ENCODE measurements at places on chromosomes 7 and 10.

DNA sequence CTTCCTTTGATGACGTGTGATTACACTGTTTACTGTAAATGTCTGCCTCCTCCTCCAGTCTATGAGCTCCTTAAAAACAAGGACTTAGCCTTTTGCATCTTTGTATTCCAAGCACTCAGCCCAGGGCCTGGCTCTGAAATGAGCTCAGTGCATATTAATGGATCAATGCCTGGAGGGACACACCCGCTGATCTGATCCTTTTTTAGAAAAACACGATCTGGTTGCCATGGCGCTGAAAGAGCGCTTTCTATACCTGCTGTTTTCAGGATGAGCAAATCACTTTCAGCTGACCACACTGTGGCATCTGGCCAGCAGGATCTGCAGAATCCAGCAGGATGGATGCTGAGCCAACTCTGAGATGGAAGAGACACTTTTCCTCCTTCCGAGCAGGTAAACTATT, 37.8 kb upstream of the GARS1 start:
- no peak for DNase-seq

- no peak for DNase-seq
Measured at GRCh38 chr10:110459600-110459999, 38.1 kb upstream of the DUSP5 start.

GRCh38 chr7:81973117-81973516, 203.3 kb upstream of the HGF start:
- DNase-seq, result no peak

GRCh38 chr10:21895932-21896331, 107.6 kb downstream of the DNAJC1 start:
- no peak for DNase-seq

DNA sequence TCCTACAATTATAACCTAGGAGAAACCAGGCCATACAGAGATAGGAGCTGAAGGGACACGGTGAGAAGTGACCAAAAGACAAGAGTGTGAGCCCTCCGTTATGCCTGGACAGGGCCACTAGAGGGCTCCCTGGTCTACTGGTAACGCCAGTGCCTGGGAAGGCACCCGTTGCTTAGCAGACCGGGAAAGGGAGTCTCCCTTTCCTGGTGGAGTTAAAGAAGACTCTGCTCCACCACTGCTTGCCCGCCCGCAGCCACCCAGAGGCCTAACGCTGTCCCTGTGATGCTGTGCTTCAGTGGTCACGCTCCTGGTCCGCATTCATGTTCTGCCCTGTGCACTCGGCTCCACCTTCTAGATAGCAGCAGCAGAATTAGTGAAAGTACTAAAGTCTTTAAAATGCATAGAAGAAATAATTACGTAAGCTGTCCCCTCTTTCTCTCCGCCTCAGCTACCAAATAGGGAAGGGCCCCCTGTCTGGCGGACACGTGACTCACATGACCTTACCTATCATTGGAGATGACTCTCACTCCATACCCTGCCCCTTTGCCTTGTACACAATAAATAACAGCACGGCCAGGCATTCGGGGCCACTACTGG, 34.8 kb downstream of the GRID2IP start:
- DNase-seq, result no peak

GRCh38 chr7:157495177-157495553, 158.4 kb downstream of the DNAJB6 start:
- DNase-seq, result no peak

- DNase-seq, result no peak
Measured at GRCh38 chr7:106206826-106207541, 77.8 kb downstream of the NAMPT start.

DNA sequence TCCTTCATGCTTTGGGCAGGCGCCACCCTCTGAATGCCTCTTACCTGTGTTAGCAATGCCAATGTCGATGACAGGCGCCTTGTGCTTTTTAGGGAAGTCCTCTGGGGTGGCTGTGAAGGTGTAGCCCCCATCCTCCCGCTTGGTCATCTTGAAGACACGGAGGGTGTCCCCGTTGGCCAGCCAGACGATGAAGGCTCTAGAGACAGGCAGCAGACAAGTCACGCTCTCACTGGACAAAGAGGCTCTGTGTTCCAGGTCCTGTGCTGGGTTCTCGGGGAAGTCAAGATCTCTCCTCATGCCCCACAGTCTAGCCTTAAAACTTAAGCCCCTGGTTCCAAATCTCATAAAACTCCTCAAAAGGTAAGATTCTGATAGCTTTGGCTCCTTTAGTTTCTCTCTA, 5.1 kb downstream of the TBL2 start:
- no peak for DNase-seq

- DNase-seq, result no peak
Measured at GRCh38 chr7:101370836-101371235, 8.2 kb downstream of the COL26A1 start.

GRCh38 chr7:22859641-22860290, 37.1 kb upstream of the TOMM7 start:
- no peak for DNase-seq

GRCh38 chr10:55146032-55146431, 345.0 kb upstream of the PCDH15 start:
- no peak for DNase-seq

DNA sequence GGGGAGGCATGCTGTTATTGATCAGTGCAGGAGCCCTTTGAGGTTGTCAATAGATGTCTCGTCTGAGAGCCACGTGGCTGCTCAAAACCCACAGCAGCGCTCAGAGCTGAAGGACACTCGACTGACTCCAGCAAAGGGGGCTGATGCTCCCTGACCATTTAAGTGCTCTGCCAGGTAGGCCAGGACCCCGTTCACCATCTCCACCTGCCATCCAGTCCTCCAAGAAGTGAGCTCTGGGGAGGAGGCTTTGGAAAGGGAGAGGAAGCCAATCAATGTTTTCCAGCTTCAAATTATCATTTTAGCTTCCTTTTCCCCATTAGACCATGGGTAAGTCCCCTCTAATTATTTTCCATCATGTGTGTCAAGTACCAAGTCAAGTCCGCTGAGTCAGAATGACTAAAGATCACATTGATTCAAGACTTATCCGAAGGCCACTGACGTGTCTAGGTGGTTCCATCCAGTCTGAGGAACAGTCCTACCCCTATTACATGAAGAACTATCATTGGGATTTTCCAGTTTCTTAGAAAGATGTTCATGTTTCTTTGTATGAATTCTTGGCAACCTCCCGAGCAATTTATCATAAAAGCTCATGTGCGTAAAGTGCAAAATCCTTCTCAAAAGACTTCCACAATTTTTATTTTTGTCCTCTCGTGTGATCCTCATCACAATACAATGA, 302.6 kb upstream of the LYZL1 start:
- no peak for DNase-seq

DNA sequence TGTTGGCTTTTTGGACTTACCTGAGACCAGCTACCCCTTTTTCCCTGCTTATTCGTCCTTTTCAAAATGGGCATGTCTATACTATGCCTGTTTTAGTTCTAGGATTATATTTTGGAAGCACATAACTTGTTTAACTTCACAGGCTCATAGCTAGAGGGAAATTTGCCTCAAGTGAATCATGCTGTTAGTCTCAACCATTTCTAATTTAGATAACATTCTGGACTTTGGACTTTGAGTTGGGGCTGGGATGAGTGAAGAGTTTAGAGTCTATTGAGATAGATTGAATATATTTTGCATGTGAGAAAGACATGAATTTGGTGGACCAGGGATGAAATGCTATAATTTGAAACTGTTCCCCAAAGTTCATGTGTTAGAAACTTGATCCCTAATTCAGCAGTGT, 554.6 kb upstream of the C7orf33 start:
- no peak for DNase-seq

DNA sequence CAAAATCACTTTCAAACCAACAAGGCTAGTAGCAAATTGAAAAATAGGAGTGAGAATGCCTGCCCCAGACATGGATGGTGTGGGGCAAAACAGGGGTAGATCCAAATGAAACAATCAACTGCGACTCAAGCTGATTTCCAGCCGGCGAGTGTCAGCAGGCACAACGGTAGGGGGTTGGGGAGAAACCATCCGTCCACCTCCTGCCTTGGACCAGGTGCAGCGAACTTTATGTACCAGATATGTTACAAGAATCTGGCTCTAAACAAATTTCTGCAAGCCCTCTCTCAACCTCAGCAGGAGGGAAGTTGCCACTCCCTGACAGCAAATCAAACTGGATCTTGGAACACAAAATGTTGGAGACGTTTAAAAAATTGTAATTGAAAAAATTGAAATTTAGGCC, 45.2 kb downstream of the PYROXD2 start:
- no peak for DNase-seq

DNA sequence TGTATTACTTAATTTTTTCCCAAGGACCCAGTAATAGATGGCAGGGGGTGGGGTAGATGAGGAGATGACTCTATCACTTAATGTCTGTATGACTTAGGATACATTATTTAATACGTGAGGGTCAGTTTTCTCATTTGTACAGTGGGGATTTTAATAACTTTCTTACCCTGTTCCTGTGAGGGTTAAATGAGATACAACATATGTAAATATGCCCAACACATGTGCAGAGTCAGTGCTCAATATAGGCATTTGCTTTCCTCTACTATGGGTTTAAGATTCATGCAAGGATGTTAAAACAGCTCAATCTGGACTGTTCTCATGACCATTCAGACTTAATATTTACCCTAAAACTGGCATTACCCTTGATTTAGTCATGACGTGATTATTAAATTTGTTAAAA, 31.2 kb downstream of the ST7 start:
- no peak for DNase-seq

DNA sequence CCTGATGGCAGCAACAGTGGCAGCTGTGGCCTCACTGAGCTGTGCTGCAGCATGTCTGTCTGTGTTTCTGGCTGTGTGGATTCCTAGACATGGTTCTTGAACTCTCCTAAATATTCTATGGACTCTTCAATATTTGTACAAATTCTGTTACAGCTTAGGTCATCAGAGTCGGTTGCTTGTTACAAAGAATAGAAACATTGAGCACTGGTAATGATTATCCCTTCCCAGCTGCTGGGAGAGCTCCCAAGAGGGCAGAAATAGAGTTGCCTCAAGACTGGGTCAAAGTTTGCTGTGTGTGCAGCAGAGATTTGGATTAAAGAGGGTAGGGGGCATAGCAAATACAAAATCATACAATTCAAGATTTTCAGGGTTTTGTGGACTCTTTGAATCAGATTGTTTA, 337.1 kb upstream of the AKR1E2 start:
- no peak for DNase-seq

DNA sequence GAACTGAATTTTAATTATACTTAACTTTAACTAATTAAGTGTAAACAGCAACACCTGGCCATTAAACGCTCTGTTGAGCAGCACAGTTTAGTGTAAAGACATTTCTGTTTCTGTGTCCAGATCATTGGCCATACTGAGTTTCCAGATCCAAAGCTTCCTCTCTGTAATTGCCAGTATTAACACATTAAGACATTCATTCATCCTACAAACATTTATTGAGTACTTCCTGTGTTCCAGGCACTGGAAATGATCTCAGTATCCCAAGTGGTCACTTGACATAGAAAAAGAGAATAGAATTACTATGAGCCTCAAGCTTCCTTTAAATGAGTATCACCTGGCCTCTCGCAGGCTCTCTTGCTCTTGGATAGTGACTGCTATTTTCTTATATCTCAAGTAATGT, 618.1 kb downstream of the SORCS3 start:
- no peak for DNase-seq

- DNase-seq, result no peak
Measured at GRCh38 chr10:43221419-43222209, 45.3 kb downstream of the RASGEF1A start.

- DNase-seq, result no peak
Measured at GRCh38 chr7:48664241-48664640, 260.1 kb upstream of the CDC14C start.

GRCh38 chr10:30834651-30835050, 197.0 kb downstream of the ZNF438 start:
- no peak for DNase-seq

- DNase-seq, result no peak
Measured at GRCh38 chr7:141463986-141464385, 87.2 kb upstream of the AGK start.

GRCh38 chr10:99365736-99366135, 36.6 kb downstream of the CNNM1 start:
- DNase-seq, result no peak

- no peak for DNase-seq
Measured at GRCh38 chr7:41570766-41571165, 132.1 kb downstream of the INHBA start.

DNA sequence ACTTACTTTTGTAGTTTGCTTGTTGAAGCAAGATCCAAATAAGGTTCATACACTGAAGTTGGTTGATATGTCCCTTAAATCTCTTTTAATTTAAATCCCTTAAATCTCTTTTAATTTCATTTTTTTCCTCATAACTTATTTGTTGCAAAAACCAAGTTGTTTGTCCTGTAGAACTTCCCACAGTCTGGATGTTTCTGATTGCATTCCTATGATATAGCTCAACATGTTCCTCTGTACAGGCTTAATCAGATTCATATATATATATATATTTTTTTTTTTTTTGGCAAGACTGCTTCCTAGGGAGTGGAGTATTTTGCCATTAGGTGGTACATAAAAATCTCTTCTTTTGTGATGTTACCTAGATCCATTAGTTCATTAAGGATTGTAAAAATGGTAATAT, 174.9 kb upstream of the MKLN1 start:
- DNase-seq, result no peak

GRCh38 chr10:35819011-35819410, 176.9 kb upstream of the FZD8 start:
- no peak for DNase-seq

DNA sequence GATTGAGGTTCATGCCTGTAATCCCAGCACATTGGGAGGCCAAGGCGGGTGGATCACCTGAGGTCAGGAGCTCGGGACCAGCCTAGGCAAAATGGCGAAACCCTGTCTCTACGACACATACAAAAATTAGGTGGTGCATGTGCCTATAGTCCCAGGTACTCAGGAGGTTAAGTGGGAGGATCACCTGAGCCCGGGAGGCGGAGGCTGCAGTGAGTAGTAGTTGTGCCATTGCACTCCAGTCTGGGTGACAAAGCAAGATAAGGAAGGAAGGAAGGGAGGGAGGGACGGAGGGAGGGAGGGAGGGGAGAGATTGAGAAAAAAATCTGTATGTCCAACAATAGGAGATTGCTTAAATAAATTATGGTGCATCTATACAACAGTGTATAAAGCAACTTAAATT, 13.2 kb downstream of the TLL2 start:
- DNase-seq, result no peak

- DNase-seq, result no peak
Measured at GRCh38 chr7:46391231-46392201, 470.4 kb upstream of the IGFBP3 start.

DNA sequence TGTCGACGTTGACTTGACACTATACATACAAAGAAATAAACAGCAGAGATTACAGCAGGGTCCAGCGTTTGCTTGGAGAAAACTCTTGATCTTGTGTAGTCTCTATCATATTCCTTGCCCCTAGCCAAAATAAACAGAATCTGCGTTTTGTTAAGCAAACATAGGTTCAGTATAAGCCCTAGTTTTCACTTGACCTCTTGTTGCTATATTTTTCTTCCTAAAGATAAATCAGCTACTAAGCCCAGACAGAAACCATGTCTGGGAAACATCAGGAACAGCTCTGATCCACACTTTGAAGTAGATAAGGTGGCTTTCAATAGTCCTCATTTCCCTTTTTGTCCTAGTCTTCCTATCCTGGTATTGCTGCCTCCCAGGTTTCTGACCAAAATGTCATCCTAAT, 328.2 kb upstream of the MAGI2 start:
- DNase-seq, result no peak

- no peak for DNase-seq
Measured at GRCh38 chr7:159013825-159014289, 130.8 kb downstream of the VIPR2 start.
